ENCODE measurements at places on chromosomes 5 and 9.

- DNase-seq, result peak; percentile 86
These were observed 15.0 kb upstream of the PTBP3 start for GRCh38 chr9:112348257-112349007.

GRCh38 chr5:40165106-40165788 lies 514.5 kb upstream of the PTGER4 start:
- no peak for DNase-seq

DNA sequence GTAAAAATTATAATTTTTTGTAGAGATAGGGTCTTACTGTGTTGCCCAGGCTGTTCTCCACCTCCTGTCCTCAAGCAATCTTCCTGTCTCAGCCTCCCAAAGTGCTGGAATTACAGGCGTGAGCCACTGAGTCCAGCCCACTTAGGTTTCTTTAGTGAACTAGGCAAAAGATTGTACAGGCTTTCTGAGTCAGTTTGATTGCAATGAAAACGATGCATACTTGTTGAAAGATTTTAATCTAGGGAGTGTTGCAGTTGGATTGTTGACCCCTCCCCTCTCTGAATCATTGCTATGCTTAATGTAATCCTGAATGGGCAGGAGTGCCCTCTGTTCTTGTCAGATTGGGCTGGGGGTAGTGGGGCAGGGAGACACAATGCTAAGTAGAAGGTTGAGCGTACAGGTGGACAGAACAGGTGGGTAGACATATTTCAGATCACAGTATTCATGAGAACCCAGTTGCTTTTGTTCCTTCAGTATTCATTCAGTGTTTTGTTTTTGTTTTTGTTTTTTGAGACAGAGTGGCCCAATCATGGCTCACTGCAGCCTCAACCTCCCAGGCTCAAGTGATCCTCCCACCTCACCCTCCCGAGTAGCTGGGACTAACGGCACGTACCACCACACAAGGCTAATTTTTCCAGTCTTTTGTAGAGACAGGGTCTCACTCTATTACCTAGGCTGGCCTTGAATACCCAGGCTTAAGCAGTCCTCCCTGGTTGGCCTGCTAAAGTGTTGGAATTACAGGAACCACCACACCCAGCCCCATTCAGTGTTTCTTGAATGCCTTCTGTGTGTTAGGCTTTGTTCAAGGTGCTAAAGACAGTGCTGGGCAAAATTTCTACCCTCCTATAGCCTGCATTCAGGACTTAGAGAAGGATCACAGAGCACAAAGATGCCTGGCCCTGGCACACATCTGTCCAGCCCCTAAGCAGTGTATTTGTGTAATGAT lies 70.1 kb downstream of the KIAA1958 start:
- DNase-seq, result no peak

DNA sequence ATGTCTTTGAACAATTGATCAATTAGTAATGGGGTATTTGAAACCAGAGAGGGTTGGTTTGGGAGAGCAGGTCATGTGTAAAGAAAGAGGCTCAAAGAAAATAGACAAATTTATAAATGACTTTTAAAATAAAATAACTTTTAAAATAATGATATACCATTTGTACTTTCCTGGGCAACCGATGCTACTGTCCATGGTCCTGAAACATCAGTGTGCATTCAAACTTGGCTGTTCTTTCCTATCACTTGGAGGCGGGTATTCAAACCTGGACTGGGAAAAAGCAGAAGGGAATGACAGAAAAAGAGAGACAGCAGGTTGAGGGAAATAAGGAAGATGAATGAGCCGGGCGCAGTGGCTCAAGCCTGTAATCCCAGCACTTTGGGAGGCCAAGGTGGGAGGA lies 1446.4 kb upstream of the WWC1 start:
- DNase-seq, result peak; percentile 10

GRCh38 chr5:82354543-82354942 lies 76.4 kb upstream of the RPS23 start:
- DNase-seq, result no peak

DNA sequence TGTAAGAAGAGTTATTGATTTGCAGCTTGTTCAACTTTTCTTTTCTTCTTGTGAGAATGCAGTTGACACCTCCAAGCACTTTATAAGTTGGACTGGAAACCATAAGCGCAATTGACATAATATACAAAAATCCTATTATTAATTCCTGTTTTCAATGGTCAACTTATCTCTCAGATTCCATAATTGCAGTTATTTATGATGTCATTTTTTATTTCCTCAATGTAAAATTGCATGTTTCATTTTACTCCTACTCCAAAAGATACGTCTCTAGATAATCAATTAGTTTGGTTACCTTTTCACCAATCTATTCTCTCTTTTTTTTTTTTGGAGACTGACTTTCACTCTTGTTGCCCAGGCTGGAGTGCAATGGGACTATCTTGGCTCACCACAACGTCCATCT lies 1416.1 kb upstream of the CDH6 start:
- DNase-seq, result no peak

DNA sequence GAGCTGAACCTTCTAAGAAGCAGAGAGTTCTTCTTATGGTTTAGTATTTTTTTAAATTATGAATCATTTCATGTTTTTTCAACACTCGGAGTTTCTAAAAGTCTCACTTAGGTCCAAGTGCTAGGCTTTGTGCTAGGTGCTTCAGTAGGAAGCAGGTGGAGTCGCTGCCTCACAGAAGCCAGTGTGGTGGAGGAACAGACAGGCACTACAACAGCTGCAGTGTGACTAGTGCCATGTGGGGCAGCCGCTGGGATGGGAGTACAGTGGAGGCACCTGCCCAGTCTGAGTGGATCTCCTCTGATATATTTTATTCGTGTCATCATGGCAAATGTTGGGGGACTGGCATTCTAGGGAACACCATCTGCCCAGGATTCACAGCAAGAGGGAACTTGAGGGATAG lies 15.3 kb downstream of the PCDHGC5 start:
- DNase-seq, result no peak

- DNase-seq, result no peak
These were observed 28.7 kb downstream of the DIAPH1 start for GRCh38 chr5:141590127-141590526.

DNA sequence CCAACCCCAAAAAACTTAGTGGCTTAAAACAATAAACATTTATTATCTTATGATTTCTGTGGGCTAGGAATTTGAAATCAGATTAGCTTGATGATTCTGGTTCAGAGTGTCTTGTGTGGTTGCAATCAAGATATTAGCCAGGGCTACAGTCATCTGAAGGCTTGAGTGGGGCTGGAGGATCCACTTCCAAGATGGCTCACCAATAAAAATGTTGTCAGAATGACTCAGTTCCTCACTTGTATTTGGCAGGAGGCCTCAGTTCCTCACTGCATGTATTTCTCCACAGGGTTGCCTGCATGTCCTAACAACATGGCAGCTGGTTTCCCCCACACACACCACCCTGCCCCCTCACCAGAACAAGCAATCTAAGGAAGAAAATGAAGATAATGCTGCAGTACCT lies 98.2 kb upstream of the NIPBL start:
- DNase-seq, result no peak

- DNase-seq, result no peak
These were observed 7.4 kb upstream of the SLC2A8 start for GRCh38 chr9:127389381-127390247.

DNA sequence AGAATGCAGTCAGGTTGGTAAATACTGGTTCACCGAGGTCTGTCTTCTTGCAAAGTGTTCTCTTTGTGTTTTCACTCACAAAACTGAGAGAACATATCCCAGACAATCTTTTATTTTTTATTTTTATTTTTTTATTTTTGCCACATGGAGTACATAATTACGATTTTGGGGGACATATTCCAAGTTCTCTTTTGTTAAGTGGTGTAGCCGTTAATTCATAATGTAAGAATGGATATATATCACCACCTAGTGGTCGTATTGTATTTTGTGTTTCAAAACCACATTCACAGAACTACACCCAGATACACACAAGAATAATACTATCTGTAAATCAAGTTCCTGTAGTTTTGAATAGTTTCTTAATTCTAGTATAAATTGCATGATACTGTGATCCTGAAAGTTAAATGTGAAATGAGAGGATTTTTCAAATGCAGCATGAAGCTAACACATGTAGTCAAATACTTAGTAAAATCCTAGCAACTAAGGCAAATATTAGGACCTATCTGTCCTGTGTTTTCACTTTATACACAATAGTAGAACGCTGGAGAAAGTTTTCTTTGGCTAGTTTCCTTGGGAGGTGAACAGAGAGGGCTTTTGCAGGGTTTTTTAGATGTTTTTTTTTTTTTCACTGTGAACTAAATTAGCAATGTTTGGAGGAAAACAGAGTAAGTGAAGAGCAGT lies 92.7 kb downstream of the VCAN start:
- DNase-seq, result peak; percentile 70

Measured in cardiac fibroblast (primary cell).